ENCODE measurements at places on chromosomes 4 and X.
A peak's percentile ranks its signal among the peaks of the same experiment; 100 is the strongest.

DNA sequence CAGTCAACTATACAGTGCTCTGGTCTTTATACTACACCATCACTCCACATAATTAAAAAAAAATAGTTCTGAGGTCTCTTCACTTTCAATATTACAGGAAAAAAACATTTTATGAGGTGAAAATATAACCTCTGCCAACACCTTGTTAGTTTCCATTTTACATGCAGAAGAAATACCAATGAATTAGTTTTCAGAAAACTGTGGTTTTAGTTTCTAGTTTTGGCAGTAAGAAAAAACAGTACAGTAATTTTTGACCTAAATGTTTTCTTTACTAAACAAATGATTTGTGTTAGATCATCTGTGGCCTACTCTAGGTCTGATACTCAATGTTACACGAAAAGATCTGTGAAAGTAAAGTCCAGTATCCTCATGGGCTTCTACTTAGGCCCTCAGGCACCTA, 10.0 kb downstream of the SULT1E1 start:
- DNase-seq: no peak

GRCh38 chr4:95084584-95084983, 326.8 kb downstream of the BMPR1B start:
- DNase-seq: no peak

DNA sequence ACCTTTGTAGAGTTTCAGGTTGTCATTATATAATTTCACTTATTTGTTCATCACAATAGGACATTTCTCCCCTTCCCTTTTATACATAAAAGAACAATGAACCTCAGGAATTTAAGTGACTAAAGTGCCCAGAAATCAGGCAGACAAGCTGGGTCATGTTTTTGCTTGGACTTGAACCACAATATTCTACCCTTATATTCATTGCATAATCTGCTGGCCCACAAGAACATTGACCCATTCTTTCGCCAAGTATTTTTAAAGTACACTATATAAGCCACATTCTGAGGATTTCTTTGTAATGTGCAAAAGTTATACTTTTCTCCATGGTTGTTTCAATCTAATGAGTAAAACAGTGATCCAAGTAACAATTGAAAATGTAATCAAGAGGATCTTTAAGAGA, 637.5 kb upstream of the SLIT2 start:
- DNase-seq: no peak

- DNase-seq: no peak
Observed at GRCh38 chrX:122591546-122591945, 592.5 kb upstream of the GRIA3 start.

GRCh38 chrX:137568741-137569469, 3.0 kb downstream of the ZIC3 start:
- no peak for DNase-seq

- DNase-seq: no peak
Observed at GRCh38 chr4:107037199-107037584, 1.1 kb upstream of the DKK2 start.

GRCh38 chr4:37927434-37927833, 32.8 kb upstream of the PTTG2 start:
- no peak for DNase-seq

DNA sequence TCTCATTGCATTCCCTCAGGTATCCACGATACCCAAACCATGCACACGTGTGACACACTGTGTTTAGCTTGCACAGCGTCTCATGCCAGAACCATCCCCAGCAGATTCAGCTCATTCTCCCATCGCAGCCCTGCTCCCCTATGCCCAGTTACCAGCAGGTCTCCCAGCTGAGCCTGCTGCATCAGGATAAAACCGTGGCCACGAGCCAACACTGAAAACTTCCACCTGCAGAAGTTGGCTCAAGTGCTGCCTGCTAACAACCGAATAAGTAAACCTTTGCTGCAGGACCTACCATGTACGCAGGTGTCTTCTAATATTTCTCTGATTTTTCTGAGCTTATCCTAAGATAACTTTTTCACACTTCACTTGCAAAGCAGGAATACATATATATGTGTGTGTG, 120.4 kb upstream of the STS start:
- DNase-seq: no peak

DNA sequence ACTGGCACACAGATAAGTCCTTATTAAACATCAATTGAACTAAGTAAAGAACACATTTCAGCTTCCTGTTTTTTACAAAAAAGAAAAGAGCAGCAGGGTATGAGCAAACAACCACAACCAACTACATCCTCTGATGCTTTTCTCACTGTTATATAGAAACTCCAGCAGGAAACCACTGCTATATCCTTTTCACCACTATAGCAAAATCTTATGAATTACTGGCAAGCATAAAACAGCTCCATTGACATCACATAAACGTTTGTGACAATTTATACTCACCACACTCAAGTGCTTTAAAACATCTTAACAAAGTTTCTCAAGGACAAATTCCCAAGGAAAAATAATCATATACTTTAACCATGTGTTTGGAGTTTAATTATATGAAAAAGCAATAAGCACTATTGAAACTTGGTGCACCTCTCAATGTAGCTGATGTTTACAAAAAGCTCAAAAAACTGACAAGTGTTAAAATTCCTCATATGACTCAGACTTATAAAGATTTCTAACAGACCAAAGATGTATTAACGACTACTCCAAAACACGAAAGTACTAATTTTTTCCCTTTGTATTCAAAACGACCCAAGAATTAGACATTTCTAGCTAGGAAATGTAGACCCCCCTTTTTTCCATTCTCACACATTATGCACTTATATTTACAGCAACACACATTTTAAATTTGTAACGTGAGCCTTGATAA, 12.9 kb downstream of the GPRIN3 start:
- DNase-seq: peak; percentile 50

DNA sequence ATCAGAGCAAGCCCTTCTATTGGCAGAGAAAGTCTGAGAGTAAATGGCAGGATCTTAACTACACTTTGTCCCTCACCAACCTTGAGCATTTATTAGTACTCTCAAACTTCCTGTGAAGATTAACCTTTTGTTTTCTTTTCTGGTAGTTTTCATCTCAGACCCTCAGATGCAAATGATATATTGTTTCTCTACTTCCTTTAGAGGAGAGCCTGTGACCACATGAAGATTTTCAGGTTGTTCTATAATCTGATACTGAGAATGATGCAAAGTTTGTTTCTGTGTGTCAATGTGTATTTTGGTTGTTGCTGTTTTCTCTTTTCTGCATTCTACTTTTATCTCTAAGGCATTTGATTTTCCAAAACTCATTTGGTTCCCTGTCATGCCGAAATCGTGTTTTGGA, 165.8 kb upstream of the CYSLTR1 start:
- DNase-seq: no peak

- no peak for DNase-seq
Observed at GRCh38 chr4:18847249-18847890, 825.8 kb upstream of the LCORL start.

Measured in naive B cell (primary cell).